ENCODE measurements at places on chromosomes 7 and 10.

GRCh38 chr7:89998554-89998953, 155.7 kb upstream of the STEAP1 start:
- DNase-seq: no peak

DNA sequence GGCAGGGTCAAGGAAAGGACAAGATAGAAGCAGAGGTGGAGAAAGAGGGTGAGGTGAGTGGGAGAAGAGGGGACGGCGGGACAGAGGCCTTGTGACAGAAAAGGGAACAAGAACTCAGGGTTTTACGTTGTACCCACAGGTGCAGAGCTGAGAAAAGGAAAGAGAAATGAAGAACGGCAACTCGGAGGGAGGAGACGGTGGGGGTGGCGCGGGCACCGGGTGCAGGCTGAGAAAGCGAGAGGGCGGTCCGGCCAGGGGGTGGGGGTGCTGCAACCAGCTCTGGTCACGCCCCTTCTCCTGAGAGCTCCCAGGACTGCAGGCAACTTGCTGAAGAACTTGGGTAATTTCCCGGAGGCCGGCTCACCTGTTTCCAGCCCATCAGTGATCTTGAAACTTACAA, 65.3 kb downstream of the CARD11 start:
- no peak for DNase-seq

GRCh38 chr7:88761779-88762178, 2.3 kb downstream of the ZNF804B start:
- no peak for DNase-seq

DNA sequence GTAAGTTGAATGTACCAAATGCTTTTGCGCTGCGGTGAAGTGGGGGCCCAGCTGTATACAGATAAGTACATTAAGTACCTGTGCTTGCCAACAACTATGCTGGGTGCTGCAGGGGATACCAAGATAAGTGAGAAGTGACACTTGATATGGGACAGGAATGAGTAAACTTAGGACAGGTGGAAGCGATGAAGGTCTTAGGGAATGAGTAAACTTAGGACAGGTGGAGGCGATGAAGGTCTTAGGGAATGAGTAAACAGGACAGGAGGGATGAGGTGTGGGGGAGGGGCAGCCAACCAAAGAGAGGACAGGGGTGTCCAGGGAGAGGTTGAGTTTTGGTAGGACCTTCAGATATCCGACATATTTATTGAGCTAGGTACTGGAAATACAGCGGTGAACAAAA, 1.4 kb downstream of the MDH2 start:
- DNase-seq: no peak

- DNase-seq: peak; percentile 10
Measured at GRCh38 chr10:113099431-113100183, 149.6 kb downstream of the TCF7L2 start.

DNA sequence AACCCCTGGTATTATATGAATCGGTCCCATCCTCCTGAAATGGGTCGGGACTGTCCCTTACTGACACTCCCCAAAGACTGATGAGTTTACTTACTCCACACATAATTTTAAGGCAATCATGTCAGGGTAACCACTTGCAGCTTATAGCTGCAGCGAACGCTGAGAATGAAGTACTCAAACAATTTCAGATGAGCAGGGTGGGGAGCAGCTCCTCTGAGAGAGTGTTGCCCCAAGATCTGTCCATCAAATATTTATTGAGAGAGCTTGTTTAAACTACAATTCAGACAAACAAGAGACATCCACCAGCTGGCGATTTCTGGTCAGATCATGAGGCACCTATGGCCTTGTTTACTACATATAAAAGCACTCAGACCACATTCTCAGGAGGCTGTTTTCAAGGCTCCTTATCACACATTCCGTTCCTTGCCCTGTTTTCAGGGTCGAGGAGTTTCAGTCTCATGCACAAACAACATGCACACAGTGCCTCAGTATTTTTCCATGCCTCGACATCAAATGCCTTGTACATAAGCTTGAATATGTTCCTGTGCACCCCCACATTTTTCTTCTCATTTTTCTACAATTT, 80.1 kb downstream of the THSD7A start:
- DNase-seq: no peak

DNA sequence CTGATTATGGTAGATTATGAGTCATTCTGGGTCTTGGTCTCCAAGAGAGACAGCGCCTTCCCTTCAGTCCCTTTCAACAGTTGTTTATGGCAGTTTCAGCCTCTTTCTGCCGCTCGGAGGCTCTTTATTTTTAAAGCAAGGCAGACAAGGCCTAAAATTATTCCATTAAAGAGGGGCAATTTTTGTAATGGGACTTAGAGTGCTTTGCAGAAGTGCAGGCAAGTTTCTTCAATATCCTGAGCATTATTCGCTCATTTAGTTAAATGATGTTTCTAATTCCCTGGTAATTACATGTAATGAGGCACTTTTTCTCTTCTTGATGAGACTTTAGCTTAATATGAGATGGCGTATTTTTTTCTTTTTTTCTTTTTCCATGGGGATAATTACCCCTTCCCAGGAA, 33.6 kb downstream of the BUB3 start:
- no peak for DNase-seq

GRCh38 chr7:229184-229964, 37.0 kb downstream of the FAM20C start:
- no peak for DNase-seq

DNA sequence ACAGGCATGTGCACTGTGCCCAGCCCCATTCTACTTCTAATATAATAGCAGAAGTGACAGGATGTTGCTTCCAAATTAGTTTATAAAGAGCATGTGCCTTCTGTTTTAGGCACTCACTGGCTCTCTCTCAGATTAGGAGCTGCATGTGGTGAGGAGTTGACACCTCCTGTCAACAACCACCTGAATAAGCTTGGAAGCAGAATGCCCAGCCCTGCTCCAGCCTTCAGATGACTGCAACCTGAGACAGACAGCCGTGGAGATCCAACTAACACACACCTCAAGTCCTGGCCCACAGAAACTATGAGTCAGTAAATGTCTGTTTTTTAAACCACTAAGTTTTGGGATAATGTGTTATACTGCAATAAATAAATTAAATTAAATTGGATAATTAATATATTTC, 54.5 kb downstream of the PARD3 start:
- no peak for DNase-seq

DNA sequence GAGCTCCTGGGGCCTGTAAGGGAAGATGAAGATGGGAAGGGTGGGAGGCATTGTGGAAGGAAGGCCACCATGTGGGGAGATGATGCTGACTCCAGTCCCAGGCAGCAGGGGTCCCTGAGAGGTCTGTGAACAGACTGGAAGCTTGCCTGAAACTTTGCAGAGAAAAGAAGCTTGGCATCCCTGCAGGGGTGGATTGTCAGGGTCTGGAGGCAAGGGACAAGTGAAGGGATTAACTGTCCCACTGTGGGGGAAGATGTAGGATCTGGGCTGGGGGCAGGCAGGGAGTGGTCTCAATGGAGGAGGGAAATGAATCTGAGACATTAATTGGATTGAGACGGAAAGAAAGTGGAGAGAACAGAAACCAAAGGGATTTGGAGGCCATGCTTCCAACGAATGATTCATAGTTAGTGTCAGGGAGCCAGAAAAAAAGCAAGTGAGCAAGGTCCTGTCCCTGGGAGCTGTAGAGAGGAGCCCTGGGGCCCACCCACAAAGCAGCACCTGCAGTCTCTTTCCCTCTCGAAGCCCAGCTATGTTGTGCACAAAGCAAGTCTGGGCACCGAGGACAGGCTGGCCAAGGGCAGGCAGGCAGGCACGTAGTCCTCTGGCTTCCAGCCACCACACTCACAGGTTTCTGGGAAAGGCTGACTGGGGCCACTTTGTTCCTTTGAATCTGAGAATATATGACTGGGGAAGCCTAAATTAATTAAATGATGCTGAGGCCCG, 4.7 kb upstream of the SLC18A3 start:
- DNase-seq: no peak

DNA sequence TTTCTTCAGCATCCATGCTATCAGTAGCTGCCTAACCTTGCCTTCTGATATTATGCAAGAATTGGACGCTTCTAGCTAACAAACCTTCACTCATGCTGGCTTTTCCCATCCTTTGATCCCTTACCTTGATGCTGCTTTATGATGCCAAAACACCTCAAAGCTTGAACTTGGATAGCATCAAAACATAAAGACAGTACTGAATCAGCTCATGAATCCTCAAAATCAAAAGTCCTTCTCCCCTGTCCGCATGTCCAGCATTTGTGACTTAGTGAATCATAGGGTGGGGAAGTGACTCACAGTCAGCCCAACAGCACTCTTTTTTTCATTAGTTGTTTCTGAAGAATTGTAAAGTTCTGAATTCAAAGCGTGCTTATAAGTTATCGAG, 89.5 kb upstream of the PIK3CG start:
- DNase-seq: no peak

- no peak for DNase-seq
Measured at GRCh38 chr7:153385502-153385901, 626.0 kb downstream of the ACTR3B start.

- DNase-seq: no peak
Measured at GRCh38 chr10:128073890-128074289, 52.3 kb downstream of the MKI67 start.

- no peak for DNase-seq
Measured at GRCh38 chr7:109835577-109835976, 1255.3 kb upstream of the LRRN3 start.

DNA sequence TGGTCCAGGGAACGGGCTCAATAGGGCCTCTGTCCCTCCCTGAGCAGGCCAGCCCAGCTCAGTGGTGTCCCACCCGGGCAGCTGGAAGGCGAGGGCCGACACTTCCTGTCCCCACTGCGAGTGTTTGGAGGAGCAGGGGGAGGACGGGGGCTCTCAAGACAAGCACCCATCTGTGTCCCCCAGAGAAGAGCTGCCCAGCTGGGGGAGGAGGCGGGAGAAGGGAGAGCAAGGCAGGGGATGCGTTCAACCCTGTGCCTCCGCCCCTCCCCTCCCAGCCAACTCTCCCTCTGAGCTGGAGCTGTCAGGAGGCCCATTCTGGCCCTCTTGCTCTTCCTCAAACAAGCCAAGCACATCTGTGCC, 35.7 kb downstream of the ZCCHC24 start:
- DNase-seq: no peak

DNA sequence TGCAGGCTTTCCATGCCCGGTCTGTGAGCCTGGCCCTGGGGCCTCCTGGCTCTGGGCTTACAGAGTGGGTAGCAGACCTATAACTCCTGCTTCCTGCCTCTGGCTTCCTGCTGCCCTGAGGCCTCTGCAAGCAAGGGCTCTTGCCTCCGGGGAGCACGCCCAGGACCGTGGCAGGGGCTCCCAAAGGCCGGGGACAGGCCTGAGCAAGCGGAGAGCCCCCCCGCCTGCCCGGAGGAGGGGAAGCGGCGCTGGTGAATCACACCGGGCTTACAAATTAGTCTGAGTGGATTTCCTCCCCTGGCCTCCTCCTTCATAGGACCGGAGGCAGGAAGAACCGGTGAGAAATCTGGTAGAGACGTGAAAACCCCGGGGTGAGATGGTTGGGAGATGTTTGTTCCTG, 1.5 kb upstream of the MYL10 start:
- no peak for DNase-seq

GRCh38 chr10:112842832-112843360, 107.2 kb upstream of the TCF7L2 start:
- no peak for DNase-seq

GRCh38 chr7:49780953-49781352, 7.5 kb downstream of the VWC2 start:
- DNase-seq: no peak

- DNase-seq: no peak
Measured at GRCh38 chr10:52187521-52188258, 126.4 kb upstream of the DKK1 start.

DNA sequence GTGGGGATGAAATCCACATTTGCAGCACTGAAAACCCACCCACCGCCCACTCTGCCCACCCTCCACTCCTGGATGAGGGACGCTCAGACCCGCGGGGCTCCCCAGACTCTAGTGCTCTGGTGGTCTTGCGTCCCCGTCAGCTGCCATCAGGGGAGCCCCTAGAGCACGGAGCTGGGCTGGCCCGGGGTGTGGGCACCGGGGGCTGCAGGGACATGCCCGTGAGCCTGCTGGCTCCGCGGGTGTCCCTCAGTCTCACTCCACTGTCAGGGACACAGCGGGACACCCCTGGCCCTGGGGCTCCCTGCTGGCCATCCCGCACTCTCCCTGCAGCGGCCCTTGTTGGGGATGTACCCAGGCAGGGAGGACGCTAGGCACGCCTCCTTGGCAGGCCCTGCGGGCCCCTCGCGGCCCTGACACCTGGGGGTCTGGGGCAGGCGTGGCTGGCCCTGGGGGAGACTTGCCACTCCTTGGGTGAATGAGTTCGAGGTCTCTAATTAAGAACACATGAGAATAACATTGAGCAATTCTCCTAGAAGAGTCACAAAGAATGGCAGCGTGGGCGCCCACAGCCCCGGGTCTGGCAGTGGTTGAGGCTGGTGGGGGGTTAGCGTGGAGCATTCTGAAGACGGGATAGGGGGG, 64.2 kb downstream of the CFAP46 start:
- no peak for DNase-seq

GRCh38 chr7:140062118-140062527, 628 bp downstream of the PARP12 start:
- no peak for DNase-seq

GRCh38 chr10:131743190-131744151, 157.3 kb upstream of the PPP2R2D start:
- no peak for DNase-seq

DNA sequence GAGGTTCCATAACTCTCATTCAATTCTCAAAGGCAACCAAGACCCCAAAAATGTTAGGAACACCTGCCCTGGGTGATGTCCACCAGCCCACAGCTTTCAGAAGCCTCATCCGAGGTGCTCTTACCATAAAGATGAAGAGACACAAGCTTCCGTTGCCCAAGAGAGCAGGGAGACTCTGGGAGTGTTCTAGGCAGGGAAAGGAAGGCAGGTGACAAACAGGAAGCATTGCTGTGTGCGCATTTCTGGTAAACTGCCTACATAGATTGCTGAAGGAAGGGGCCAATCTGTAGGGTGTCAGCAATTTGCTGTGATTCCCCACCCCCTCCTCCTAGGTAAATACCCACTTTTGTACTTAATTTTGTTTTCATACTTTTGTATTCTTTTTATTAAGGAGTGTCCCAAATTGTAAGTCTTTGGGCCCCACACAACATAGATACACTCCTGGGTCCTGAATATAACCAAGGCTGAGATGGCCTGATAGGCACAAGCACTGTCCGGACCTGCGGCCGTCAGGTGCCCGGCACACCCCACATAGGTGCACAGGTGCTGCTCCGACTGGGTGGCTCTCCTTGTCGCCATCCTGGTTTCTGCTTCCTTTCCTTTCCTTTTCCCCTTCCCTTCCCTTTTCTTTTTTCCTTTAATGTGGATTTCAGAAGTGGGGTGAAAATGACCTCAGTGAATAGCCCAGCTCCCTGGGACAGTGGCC, 51.4 kb upstream of the SMNDC1 start:
- no peak for DNase-seq

GRCh38 chr10:110764378-110764777, 107.3 kb upstream of the PDCD4 start:
- DNase-seq: no peak

DNA sequence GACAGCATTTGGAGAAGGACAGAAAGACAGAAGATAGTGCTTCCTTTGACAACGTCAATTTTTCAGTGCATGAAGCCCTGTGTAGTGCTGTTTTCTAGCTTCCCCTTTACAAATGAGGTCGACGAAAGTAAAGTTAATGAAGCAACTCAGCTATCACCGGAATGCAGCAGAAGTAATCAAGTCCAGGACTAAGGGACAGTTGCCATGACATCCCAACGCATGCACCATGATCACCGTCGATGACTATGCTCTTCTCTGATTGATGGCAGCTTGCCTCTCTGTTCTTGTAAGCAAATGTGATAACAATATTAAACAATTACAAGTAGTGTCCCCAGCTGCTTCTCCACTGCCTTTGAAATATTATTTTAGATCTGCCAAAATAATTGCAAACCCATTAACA, 205.8 kb downstream of the FRMD4A start:
- no peak for DNase-seq

GRCh38 chr10:44297963-44298362, 86.9 kb downstream of the CXCL12 start:
- no peak for DNase-seq
